ENCODE measurements at places on chromosomes 16 and 17. TPM values are rescaled to one million over a fixed set of nuclear protein-coding genes. Genes with fewer than 3 reads are reported as not detected.

DNA sequence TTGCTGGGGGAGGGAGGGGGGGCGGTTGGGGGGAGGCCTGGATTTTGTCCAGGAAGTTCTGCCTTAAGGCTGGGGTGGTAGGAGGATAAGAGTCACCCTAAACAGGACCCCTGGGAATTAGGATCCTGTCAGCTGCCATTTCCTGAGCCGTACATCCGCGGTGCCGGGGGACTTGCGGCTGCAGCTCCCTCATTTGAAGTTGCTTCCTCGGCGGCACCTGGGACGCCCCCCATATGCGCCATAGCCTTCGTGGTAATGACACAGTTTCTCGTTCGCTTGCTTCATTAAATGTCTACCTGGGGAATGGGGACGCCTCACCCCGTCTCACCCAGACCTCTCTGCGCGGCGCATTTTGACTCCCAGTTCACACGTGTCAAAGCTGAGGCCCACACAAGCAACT lies 55.1 kb upstream of the PABPN1L start:
- peaks cover 42% of the 10 kb centered on the region for H3K36me3 ChIP-seq
- H3K4me1 ChIP-seq = peaks cover 85% of the 10 kb centered on the region
- no peak overlapping the region for H3K4me3 ChIP-seq
- no peak for DNase-seq
- no peak overlapping the region for H3K27ac ChIP-seq

DNA sequence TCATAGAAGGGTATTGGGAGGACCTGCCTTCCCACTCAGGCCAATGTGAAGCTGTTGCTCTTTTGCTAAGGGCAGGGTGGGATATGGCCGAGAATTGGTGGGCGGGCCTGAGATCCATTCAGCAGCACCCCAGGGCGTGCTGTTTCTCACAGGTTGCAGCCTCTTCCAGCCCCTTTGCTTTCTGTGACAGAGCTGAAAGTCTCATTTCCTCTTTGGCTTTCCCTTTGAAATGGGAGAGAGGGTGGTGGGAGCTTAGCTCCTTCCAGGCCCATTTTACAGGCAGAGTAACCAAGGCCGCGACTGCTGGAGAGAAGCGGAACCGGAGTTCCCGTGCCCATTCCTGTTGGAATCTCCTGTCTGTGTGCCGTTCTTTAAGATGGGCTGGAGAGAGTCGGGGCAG lies 183.0 kb downstream of the RAB11FIP4 start:
- peaks cover 19% of the 10 kb centered on the region for H3K4me1 ChIP-seq
- H3K27me3 ChIP-seq = peaks cover 2% of the 10 kb centered on the region

DNA sequence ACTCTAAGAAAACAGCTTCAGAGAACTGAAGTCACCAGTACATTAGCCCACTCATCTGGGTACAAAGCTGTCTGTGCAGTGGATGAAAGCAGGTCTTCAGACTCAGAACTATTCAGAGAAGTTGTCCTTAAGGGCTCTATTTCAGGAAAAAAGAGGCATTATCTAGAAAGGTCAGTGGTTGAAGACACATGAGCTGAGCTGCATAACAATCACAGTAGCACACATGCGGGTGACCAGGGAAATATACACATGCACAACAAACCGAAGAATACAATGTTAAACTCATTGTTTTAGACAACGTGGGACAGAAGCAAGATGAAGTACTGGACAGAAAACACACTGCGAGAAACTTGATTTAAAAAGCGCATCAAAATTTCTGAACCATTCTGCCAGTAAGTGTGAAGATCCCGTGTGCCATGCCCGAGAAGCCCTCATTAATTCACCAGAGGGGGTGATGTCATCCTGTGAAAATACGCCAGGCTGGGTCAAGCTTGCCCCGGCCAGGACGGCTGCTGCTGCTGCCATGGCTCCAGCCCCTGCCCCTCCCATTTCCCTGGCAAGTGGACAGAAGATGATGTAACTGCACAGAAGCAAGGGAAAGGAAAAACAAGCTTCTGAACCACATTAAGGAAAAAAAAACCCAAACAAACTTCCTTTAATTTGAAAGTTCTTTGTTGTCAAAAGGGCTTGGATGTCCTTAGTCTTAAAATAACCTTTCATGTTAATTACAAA lies 10.1 kb downstream of the DYNC1LI2 start:
- no peak overlapping the region for H3K4me3 ChIP-seq
- peak; percentile 84 for DNase-seq
- no peaks in the 10 kb centered on the region for H3K27me3 ChIP-seq

KRT222 gene
- 5.0 TPM for total RNA-seq

- no peak overlapping the region for H3K4me3 ChIP-seq
- no peaks in the 10 kb centered on the region for H3K4me1 ChIP-seq
- H3K27ac ChIP-seq = no peak overlapping the region
- no peaks in the 10 kb centered on the region for H3K27me3 ChIP-seq
- H3K36me3 ChIP-seq = no peaks in the 10 kb centered on the region
Measured at GRCh38 chr16:11949527-11949926, 7.7 kb upstream of the NPIPB2 start.

DNA sequence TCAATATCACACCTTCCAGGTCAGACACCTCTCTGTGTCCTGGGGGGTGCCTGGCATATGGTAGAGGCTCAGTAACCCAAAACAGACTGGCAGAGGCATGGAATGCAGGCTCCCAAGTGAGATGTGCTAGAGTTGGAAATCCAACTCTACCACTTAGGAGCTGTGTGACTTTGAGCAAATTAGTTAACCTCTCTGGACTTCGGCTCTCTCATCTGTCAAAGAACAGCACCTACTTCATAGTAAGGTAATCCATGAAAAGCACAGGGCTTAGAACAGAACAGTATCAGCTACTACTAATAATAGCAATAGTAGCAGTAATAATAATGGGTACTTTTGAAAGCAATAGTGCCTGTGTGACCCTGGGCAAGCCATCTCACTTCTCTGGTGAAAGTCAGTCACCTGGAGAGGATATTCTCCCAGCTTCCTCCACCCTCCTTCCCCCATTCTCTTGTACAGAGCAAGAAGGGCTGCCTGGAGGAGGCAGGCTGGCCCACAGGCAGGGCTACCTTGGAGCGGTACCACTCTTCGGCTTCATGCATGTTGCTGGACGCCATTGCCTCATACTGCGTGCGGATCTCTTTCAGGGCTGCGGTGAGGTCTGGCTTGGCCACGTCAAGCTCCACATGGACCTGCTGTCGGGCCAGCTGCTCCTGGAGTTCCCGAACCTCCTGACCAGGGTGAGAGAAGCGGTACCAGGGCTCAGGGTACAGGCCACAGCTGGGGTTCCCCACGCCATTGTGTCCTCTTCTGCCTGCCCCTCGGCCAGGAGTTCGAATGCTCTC lies 2.3 kb downstream of the GFAP start:
- H3K27me3 ChIP-seq = peaks cover 7% of the 10 kb centered on the region
- H3K36me3 ChIP-seq = peaks cover 52% of the 10 kb centered on the region

- H3K4me3 ChIP-seq = no peak overlapping the region
- H3K36me3 ChIP-seq = no peaks in the 10 kb centered on the region
- peak; percentile 35 for DNase-seq
- no peaks in the 10 kb centered on the region for H3K4me1 ChIP-seq
Measured at GRCh38 chr17:15309793-15310192, 31.6 kb downstream of the TEKT3 start.

DNA sequence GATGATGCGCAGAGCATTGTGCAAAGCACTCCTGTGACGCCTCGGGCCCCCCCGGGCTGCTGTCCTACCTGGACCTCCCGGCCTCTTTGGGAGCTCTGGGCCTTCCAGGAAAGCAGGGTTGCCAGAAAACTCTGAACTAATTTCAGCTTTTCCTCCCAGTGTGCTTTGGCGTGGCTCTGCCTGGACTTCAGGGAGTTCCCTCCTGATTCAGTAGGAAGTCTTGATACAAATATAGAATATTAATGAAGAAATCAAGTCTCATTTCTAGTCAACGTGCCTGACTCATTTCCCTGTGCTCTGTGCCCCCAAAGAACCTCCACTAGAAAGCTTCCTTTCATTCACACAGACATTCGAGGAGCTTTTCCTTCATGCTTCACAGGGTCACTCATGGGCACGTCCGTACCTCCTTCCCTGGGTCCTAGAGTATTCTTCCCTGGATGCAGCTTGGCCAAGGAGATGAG lies 84.0 kb upstream of the NOL11 start:
- no peak overlapping the region for H3K4me3 ChIP-seq
- DNase-seq = no peak
- peaks cover 13% of the 10 kb centered on the region for H3K36me3 ChIP-seq

DNA sequence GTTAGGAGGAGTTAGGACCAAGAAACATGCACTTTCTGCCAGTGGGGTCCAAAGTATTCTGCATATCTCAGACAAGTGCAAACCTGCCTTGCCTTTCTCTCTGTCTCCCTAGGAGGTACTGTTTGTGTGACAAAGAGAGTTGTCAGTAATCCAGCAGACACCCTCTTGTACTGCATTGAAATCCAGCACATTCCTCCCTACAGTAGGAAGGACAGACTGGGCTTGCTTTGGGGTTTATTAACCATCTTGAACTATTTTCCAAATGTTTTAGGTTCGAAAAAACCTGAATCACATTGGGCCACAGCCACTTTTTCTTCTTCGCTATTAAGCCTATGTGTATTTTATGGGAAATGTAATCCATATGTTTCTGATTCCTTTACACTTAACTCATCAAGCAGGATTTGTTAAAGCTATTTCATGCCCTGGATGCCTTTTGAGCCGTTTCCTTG lies 204.2 kb upstream of the KCNJ16 start:
- DNase-seq = no peak
- no peaks in the 10 kb centered on the region for H3K36me3 ChIP-seq
- H3K4me3 ChIP-seq = no peak overlapping the region
- H3K27me3 ChIP-seq = no peaks in the 10 kb centered on the region

CA10 gene
- 85.5 TPM for total RNA-seq

DNA sequence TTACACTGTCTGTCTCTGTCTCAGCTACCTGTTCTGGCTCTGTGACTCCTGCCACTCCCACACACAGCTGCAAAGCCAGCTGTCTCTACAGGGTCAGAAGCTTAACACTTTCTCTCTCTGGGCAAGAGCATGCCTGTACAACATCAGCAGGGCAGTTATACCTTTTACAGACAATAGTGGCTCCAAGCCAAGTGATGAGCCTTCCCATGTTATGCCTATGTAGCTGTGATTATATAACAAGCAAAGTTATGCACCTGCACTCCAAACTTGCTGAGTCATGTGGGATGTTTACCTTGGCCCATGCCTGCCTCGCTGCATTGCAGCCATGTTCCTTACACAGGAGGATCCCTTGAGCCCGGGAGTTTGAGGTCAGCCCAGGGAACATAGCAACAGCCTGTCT lies 31.8 kb upstream of the APPBP2 start:
- H3K27ac ChIP-seq = no peak overlapping the region
- no peaks in the 10 kb centered on the region for H3K4me1 ChIP-seq
- H3K36me3 ChIP-seq = no peaks in the 10 kb centered on the region
- no peak for DNase-seq
- H3K27me3 ChIP-seq = no peaks in the 10 kb centered on the region

GRCh38 chr17:4997302-4998026 lies at the start of the genes INCA1 and KIF1C:
INCA1 (minus strand) TSS chr17:4997522; CDS start chr17:4994437, 3,085 bp downstream.
KIF1C (plus strand) TSS chr17:4997950; CDS start chr17:5000247, 2,297 bp downstream.
- peak; percentile 83 for DNase-seq
- H3K4me3 ChIP-seq = peak within 1 kb of the TSS; percentile 66
- H3K27ac ChIP-seq = peak within 1 kb of the TSS; percentile 90
- H3K36me3 ChIP-seq = peaks cover 29% of the 10 kb centered on the region

DNA sequence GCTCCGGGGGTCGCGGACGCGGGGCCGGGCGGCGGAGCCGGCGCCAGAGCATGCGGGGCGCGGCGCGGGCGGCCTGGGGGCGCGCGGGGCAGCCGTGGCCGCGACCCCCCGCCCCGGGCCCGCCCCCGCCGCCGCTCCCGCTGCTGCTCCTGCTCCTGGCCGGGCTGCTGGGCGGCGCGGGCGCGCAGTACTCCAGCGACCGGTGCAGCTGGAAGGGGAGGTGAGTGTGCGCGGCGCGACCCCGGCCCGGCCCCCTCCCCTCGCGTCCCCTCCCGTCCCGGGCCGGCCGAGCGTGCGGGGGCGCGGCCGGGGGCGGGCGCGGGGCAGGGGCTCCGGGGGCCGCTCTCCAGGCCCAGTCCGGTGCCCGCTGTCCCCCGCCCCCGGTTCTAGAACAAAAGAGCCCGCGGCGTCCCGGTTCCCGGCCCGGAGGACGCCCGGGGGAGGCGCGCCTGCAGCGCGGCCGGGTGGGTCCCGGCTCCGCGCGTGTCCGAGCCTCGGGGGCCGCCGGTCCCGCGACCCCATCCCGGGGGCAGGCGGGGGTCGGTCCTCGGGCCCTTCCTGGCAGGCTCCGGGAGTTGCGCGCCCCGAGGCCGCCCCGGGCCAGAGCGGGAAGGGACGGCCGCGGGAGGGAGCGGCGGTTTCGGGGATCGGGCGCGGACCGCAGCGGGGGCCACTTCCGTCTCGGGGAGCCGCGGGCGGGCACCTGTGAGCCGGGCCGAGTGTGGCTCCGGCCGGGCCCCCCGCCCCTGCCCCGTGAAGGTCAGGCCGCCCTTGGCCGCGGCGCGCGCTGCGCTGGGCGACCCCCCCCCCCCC lies 563 bp downstream of the METRNL start:
- H3K36me3 ChIP-seq = peaks cover 21% of the 10 kb centered on the region
- no peak overlapping the region for H3K4me3 ChIP-seq
- H3K27ac ChIP-seq = no peak overlapping the region
- DNase-seq = no peak

DNA sequence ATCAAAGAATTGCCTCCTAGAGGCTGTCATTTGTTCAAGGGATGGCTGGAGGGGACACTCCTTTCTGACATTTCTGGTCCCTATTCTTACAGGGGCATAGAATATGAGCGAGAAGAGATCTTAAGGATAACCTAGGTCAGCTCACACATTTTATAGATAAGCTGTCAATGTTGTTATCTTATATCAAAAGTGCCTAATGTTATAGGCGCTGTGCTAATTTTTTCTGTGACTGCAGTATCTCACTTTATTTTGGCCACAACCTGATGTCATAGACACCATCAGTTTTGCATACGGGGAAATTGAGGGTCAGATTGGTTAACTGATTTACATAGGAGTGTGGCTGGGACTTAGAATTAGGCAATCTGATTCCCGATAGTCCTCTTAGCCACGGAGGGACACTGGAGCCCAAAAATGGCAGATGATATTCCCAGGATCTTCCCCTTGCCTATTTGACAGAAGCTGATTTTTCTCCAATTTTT lies 1.2 kb downstream of the CPD start:
- peaks cover 8% of the 10 kb centered on the region for H3K4me1 ChIP-seq
- H3K27me3 ChIP-seq = no peaks in the 10 kb centered on the region
- peak overlapping the region; percentile 78 for H3K4me3 ChIP-seq
- H3K36me3 ChIP-seq = no peaks in the 10 kb centered on the region
- H3K27ac ChIP-seq = peak overlapping the region; percentile 94
- no peak for DNase-seq

GRCh38 chr17:7515911-7516610 lies 31.9 kb downstream of the POLR2A start:
- peaks cover 42% of the 10 kb centered on the region for H3K36me3 ChIP-seq
- DNase-seq = no peak
- no peaks in the 10 kb centered on the region for H3K27me3 ChIP-seq
- no peaks in the 10 kb centered on the region for H3K4me1 ChIP-seq

Data from spinal cord (tissue), 10 donors.